ENCODE measurements at places on chromosomes 11 and 22.

- no peak for DNase-seq
Observed at GRCh38 chr11:36375353-36376008, 79.4 kb downstream of the PRR5L start.

DNA sequence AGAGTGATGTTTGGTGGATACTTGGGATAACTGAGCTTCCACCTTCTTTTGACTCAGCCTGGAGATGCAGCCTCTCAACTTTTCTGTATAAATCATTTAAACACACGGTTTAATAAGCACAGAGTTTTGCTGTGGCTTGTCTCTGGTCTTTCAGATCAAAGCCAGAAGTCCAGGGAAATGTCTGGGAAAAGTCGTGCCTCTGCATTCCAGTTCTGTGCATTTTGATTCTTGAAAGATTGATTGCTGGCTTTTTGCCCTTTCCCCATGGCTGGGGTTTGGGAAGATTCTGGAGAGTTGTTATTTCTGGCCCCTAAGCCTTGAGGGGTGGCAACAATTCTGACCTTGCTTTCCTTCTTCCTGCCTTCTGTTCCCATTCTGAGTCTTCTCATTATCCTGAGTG, 154.1 kb downstream of the COMMD9 start:
- DNase-seq, result peak; percentile 20

- DNase-seq, result peak; percentile 98
Observed at GRCh38 chr11:47004595-47005033, 68.1 kb downstream of the CSTPP1 start.

- DNase-seq, result no peak
Observed at GRCh38 chr11:22797047-22797446, 32.6 kb downstream of the SVIP start.

DNA sequence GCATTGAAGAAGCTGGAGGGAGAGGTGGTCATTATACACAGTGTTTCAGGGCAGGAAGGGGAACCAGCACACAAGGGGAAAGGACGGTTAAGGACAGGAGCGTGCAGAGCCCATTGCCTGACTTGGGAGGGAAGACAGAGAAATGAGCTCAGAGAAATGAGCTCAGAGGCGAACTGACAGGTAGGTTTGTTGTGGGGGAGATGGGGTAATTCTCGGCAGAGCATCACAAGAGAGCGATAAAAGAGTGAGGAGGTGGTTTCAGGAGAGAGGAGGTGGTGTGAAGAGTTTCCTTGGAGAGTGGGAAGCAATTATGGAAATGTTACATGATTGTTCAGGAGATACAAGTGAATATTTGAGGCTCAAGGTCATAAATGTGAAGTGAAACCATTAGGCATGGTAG, 61.0 kb downstream of the MRGPRX1 start:
- no peak for DNase-seq

GRCh38 chr11:71239581-71239980, 12.8 kb downstream of the SHANK2 start:
- DNase-seq, result no peak

DNA sequence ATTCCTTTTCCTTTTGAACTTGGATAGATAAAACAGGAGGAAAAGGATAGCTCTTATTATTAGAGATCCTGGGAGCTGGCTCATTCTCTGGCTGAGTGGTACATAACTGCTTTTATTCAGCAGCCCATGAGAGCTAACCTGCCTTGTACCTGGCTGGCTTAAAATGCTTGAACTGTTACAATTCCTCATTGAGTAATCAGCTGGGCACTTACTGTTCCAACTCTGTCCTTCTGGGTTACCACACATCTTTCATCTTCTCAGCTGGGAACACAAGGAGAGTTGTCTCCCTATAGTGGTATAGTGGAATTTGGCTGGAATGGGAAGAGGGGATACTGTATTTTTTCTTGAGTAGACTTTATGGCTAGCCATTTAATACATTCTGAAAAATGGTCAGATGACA, 39.8 kb upstream of the SPTBN2 start:
- DNase-seq, result no peak

DNA sequence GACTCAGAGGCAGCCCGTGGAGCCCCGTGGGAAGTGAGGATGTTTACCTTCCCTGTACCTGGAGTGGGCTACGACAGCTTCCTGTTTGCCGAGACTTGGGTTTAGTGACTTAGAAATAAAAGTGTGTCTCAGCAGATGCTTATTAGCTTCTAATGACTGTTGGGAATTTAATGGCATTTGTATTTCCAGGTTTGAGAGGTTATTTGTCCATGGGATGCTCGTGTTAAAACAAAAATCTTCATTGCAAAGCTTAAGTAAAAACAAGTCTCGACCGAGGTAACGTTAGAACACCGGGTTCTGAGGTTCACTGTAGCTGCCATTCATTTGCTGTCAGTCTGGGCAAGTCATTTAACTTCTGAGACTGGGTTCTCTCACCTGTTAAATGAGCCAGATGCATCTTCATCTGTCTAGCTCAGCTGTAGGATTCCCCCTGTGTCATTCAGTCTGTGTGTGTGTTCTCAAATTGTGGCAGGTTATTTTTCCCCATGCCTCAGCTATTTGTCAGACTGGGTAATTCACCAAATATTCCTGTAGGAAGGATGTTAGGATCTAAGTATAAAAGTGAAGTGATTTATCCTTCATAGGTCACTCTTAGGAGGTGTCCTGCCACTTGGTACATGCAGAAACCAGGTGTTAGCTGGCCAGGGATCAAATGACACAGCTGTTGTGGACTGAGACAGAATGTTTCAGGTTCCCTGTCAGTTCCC, 791 bp downstream of the EI24 start:
- DNase-seq, result peak; percentile 32

DNA sequence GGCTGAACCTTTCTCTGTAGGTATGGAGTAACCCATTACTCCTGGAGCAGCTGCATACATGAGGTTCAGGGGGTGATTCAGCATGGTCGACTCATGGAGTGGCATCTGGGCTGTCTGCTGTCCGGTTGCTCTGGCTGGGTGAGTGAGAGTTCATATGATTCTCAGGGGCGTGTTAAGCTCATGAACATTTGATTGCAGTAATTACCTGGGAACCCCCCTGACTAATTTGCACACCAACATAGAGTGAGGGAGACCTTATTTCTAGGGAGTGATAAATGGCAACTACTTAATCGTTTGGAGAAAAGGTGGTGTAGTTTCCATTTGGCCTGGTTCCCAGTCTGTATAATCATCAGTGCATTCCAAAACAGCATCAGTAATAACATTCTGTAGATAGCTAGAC, 661.9 kb downstream of the ETS1 start:
- DNase-seq, result peak; percentile 64

- DNase-seq, result no peak
Observed at GRCh38 chr11:109884501-109884900, 208.7 kb upstream of the ZC3H12C start.

GRCh38 chr11:27291302-27291889, 71.6 kb downstream of the CCDC34 start:
- no peak for DNase-seq

Data from EH (cell line).